ENCODE measurements at places on chromosomes 13 and 19.

DNA sequence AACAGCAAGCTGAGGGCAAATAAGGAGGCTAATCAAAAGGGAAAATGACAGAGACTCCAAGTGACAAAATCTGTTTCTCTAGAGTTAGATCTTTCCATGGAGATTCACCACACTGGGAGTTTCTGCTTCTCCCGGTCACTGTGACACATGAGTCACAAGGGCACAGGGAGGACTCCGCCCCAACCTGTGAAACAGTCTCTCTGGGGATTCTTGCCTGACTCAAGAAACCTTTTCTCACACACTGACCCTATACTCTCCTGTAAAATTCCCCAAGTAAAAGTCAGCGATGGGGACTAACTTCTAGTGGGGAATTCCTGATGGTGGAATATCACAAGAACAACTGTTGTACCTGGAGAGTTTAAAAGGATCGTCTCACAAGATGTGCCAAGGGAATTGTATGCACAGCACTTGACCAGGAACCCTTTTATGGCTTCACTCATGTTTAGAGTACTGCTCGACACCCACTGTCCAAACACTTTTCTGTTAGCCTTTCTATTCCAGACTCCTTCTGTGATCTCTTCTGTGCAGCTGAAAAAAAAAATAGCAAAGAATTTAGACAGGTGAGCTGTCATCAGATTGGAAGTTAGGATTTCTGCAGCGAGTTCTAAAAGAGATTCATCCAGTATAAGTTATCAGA is 46.8 kb upstream of the URAD start:
- DNase-seq = no peak

GRCh38 chr13:92177966-92178365 is 779.5 kb downstream of the GPC5 start:
- no peak for DNase-seq

GRCh38 chr19:2536461-2536860 is 60.5 kb downstream of the GADD45B start:
- no peak for DNase-seq

DNA sequence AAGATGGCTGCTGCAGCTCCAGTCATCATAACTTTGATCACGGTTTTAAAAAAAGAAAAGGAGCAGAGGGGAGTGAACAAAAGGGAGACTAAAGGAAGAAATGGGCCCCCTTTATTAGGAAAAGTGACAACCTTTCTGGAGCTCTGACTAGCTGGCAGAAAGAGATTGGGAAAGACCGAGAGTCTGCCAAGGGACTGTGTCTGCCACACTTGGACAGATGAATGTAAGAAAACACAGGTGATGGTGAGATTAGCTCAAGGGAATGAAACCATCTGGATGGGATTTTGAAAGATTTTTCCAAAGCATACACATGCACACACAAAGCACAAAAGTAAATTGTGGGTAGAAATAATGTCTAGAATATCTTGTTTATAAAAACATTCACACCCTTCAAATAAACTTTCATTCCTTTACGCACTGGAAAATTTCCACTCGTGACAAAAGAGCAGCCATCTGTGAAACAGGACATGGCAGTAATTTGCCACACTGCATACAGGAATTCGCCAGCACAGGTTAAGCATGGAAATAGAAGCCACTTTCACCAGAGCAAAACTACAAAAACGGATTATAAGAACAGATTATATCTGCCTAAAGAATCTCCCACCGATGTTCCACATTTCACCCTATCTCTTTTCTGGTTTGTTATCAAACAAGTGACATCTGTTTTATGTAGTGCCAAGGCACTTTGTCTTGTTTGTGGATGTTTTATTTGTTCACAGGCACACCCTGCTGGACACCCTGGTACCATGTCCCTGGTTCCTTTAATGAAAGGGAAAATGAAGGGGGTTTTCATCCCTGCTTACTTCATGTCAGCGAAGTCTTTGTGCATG is 819.5 kb downstream of the DIAPH3 start:
- DNase-seq = no peak

DNA sequence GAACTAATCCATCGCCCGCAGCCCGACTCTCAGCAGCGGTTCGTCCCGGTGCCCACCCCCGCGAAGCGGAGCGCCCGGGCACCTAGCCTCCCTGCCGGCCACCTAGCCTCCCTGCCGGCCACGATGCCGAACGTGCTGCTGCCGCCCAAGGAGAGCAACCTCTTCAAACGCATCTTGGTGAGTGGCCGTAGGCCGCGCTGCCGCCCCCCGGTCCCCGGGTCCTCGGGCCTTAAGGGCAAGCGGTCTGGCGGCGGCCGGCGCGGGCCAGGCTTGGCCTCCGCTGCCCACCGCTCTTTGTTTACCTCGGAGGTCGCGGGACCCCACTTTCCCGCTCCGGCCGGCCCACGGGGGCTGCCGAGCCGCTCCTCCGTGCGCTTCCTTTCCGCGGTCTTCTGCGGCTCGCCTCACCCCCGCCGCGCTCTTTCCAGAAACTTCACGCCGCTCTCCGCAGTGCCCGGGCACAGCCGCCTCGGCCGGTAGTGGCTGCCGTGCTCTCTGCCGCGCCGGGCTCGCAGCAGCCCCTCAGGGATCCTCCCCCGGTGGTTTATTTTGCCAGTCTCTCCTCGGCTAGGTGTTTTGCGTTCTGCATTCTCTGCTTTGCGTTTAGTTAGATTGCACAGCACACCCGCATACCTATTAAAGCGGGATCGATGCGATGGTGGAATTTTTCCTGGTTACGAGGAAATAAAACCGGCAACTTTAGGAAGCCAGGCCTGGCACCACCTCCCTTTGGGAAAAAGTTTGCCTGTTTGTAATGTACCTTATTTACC is 524 bp downstream of the NAA16 start:
- peak; percentile 70 for DNase-seq

- DNase-seq = no peak
Measured at GRCh38 chr19:16191216-16191908, 6.2 kb downstream of the FAM32A start.

DNA sequence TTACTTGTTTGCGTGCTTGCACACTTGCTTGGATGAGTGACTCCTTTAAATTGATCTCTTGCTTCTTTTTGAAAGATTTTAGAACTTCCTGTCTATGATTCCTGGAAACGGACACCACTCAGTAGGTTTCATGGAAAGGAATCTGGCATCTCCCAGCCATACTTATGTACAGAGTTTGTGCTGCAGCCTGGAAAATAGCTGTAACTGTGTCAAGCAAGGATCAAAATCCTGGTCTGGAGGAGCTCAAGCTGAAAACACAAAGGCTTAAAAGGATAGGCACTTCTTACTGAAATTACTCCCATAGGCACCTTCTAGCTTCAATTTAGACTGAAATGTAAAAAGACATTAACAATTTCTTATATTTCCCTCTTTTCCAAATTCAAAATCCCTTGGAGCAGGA is 1.4 kb upstream of the FREM2 start:
- no peak for DNase-seq

DNA sequence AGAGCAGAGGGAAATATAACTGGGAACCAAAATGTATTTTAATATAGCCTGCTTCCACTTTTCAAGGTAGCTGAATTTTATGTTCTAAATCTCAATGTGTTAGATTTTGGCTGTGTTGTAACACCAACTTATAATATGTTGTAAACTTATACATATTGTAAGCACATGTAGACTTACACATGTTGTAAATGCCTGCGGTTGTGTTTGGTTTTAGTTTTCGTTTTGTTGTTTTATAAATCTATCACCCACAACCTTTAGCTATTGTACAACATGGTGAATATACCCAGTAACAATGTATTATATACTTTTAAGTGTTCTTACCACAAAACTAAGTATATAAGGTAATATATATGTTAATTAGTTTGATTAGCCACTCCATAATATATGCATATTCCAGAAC is 15.6 kb downstream of the KCTD4 start:
- no peak for DNase-seq

GRCh38 chr13:26786651-26787295 is 26.2 kb upstream of the GPR12 start:
- no peak for DNase-seq

DNA sequence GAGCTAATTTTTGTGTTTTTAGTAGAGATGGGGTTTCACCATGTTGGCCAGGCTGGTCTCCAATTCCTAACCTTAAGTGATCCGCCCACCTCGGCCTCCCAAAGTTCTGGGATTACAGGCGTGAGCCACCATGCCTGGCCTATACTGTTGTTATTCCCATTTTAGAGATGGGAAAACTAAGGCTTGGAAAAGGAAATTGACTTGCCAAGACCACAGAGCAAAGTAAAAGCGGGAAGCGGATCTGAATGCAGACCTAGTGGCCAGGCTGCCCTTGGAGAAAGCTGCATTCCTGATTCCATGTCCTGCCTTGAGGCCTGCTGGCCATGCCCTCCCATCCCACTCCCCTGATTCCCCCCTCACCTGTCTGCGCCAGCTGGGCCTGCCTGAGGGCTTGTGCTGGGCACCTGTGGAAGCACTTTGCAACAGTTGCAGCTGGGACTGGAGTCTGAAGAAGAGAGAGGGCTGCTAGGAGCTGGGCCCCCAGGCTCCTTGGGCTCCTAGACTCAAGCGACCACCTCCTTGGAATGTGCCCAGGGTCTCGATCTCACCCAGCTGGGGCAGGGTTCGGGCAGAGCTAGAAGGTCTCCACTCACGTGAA is 5.7 kb downstream of the PALM3 start:
- DNase-seq = no peak

- DNase-seq = no peak
Measured at GRCh38 chr13:63628310-63628709, 2212.7 kb upstream of the PCDH20 start.

GRCh38 chr13:32849369-32849768 is 166.9 kb upstream of the KL start:
- DNase-seq = no peak

DNA sequence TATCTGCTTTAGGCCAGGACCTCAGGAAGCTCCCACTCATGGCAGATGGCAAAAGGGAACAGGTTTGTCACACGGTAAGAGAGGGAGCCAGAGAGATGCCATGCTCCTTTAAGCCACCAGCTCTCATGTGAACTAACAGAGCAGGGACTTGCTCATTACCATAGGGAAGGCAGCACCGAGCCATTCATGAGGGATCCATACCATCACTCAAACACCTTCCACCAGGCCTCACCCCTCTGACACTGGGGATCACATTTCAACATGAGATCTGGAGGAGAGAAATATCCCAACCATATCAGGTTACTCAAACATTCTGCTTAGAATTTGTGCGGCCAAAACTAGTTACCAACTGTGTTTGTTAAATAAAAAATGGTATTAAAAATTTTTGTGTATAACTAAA is 427.0 kb downstream of the UQCRFS1 start:
- DNase-seq = no peak

GRCh38 chr13:78022164-78022877 is 103.7 kb upstream of the EDNRB start:
- no peak for DNase-seq

DNA sequence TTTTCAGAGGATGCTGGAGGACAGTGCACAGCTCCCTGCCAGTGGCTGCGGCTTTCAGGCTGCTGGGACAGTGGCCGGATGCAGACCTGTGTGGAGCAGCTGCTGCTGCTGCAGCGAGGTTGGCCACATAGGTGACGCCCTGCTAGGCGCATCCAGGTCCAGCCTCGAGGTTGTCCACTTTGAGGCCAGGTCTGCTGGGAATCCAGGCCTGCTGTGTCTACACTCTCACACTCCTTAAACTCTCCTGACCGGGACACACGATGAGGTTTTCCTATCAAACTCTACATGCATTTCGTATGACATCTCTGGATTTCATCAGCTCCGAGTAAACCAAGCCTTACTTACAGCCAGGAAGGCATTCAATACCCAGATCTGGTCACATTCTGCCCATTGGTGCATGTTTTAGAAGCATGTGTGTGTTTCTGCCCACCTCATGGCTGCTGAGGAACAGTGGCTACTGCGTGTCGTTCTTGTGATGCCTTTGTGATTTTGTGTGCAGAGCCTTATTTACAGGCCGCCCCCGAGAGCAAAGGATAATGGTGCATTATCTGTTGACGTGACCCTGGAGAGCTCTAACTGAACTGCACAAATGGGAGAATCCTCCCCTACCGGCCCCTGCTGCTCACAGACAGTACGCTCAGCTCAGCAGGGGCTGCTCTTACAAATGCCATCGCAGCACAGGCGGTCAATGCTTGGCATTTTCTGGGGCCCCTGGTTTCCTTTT is 12.3 kb upstream of the MCF2L start:
- DNase-seq = peak; percentile 81

GRCh38 chr19:33703821-33704220 is 82.1 kb downstream of the CHST8 start:
- DNase-seq = no peak

- DNase-seq = no peak
Measured at GRCh38 chr13:82467626-82468025, 1414.6 kb downstream of the SLITRK1 start.

DNA sequence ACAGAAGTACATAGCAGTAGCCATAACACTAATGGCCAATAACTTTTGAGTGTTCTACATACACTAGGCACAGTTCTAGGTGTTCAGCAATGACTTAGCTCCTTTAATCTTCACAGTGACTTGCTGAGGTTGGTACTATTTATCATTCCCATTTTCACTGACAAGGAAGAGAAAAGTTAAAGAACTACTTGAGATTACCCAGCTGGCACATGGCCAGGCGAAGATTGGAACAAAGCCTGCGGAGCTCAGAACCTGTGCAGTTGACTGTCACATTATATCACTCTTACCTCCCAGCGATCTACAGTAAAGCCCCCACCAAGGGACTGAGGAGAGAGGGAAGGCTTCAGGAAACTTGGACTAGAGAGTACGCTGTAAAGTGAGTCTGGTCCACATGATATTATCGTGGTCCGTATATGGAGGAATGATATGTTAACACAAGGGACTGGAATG is 42.4 kb upstream of the WDFY2 start:
- no peak for DNase-seq

GRCh38 chr13:85666356-85666755 is 132.9 kb downstream of the SLITRK6 start:
- DNase-seq = peak; percentile 2

DNA sequence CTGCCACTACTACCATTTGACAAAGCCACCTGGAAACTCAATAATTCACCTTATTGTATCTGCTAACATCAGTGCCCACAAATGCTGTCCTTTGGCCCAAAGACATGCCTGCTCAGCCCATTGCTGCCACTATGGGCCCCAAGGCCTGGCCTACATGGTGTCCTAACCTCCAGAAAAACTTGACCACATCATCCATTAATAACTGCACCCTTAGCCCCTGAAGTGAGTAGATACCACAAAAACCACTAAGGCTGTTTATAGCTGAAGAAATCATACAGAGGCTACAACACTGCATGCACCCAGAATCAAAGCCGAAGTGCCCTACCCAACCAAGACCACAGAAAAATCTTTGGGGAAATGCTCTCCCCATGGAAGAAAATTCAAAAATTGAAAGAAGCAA is 932.8 kb upstream of the SLITRK6 start:
- no peak for DNase-seq

GRCh38 chr19:29804493-29804892 is 7.3 kb upstream of the CCNE1 start:
- no peak for DNase-seq

GRCh38 chr13:30551189-30551588 is 66.5 kb upstream of the USPL1 start:
- peak; percentile 52 for DNase-seq

GRCh38 chr13:23506071-23506806 is 64.0 kb upstream of the TNFRSF19 start:
- DNase-seq = no peak

Measured in neural progenitor cell (in vitro differentiated cells).